ENCODE measurements at places on chromosomes 13 and 19.

GRCh38 chr19:5290336-5291262 is 50.0 kb downstream of the PTPRS start:
- no peak for DNase-seq

DNA sequence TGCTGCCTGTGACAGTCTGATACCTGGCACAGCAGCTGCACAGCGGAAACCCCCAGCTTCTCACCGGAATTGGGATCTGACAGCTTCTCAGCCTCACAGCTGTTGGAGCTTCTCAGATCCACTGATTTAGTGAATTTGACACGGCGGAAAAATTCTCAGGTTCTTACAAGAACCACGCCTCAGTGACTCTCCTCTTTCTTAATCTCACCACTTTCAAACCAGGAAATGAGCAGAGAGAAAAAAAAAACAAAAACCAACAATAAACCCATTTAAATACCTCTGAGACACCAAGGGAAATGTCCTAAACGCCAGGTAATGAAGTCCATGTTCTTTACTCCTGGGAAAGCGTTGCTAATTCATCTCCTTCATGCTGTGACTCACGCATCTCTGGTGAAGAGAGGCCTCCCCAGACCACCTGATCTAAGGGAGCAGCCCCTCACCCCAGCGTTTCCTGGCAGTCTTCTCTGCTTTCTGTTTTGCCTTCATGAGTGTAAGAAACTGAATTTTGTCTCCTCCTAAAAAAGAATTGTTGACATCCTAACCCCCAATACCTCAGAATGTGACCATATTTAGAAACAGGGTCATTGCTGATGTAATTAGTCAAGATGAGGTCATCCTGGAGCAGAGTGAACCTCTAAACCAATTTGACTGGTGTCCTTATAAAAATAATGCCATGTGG is 15.9 kb upstream of the IZUMO2 start:
- DNase-seq = no peak

GRCh38 chr13:22800526-22801401 is 380.0 kb upstream of the SGCG start:
- no peak for DNase-seq

- no peak for DNase-seq
Measured at GRCh38 chr13:99085808-99086266, 108.0 kb upstream of the DOCK9 start.

DNA sequence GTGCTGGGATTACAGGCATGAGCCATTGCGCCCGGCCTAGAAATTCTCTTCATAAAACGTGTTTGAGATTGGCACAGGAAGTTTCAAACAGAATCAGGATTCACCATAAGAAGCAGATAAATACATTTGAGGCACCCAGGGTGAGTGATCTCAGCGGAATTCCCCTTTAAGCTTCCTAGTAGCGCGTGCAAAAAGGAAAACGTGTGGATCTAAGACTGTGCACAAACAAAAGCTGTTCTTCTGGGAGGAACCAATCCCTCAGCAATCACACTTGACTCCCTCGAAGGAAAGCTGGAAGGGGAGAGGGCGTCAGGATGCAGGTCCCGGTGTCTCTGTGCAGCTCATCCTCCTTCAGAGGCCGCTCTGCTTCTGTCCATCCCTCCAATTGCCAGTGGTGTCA is 15.5 kb downstream of the MCF2L start:
- DNase-seq = no peak

DNA sequence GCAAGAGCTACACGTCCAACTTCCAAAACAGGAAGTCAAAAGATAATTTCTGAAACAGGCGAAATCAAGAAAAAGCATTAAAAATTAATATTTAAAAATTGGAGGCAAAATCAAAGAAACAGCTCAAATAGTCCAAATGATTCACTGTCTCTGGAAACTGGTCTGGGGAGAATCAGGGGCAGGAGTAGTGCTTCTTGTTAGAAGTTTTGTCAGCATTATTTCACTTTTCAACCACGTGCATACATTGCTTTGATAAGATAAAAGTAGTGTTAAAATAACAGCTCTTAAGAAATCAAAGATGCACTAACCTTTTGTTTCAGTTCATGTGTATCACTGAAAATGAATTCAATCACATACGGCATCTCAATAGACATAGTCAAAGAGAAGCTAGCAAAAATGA is 53.8 kb downstream of the PARP4 start:
- no peak for DNase-seq

GRCh38 chr19:42657556-42657955 is 62.8 kb upstream of the CEACAM8 start:
- no peak for DNase-seq

GRCh38 chr13:29583073-29583785 is 12.3 kb downstream of the SLC7A1 start:
- DNase-seq = no peak

GRCh38 chr19:31214997-31215396 is 134.2 kb downstream of the TSHZ3 start:
- DNase-seq = no peak

DNA sequence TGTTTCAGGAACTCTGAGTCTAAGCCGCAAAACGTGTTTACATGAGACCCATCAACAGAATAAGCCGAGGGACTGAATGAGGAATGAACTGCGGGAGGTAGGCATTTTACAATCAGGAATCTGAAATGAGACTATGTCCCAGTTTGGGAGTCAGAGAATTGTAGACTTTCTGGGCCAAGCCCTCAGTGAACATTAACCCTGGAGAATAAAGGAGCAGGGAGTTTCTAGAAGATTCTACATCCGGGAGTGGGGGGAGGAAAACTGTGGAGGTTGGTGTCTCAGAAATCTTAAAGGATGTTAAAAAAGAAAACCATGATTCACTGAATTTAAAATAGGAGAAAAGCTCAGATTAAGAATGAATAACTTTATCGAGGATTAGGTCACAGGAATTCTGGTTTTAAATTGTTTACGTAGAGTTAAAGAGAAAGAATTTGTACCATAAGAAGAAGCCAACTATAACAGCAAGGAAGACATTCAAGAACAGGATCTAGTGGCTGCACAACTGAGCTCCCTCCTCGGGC is 18.5 kb downstream of the RFX2 start:
- no peak for DNase-seq

DNA sequence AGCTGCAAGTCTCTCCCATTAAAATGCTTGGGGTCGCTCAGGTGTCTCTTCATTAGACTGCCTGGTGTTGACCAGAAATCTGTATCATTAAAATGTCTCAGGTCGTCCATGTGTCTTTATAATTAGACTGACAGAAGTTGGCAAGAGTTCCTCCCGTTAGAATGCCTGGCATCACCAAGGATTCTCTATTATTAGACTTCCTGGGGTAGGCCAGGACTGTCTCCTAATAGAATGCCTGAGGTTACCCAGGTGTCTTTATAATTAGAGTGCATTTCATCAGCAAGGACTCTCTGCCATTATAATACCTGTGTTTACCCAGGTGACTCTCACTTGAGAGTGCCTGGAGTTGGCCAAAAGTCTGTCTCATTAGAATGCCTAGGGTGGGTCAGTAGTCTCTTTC is 1537.2 kb downstream of the UQCRFS1 start:
- DNase-seq = no peak

GRCh38 chr19:3375221-3376090 is 9.1 kb downstream of the NFIC start:
- no peak for DNase-seq

DNA sequence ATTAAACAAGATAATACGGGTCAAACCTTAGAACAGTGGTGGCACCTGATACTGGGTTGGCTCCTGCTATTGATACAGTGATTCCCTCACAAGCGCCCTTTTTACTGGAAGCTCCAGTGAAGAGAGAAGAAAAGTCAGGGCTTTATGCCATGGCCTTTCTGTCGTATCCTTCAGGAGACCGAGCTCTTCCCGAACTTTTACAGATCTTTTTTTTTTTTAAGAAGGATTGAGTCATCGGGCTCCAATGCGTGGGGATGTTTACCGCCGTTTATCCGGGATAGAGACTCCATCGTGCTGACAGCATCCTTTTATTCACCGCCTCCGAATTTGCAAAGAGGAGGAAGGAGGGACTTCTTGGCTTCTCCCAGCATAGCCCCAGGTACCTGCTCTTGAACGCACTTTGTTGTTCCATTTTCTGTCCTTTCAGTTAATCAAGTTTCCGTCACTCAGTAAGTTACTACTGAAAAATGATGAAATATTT is 574 bp downstream of the ZNF227 start:
- DNase-seq = peak; percentile 26

DNA sequence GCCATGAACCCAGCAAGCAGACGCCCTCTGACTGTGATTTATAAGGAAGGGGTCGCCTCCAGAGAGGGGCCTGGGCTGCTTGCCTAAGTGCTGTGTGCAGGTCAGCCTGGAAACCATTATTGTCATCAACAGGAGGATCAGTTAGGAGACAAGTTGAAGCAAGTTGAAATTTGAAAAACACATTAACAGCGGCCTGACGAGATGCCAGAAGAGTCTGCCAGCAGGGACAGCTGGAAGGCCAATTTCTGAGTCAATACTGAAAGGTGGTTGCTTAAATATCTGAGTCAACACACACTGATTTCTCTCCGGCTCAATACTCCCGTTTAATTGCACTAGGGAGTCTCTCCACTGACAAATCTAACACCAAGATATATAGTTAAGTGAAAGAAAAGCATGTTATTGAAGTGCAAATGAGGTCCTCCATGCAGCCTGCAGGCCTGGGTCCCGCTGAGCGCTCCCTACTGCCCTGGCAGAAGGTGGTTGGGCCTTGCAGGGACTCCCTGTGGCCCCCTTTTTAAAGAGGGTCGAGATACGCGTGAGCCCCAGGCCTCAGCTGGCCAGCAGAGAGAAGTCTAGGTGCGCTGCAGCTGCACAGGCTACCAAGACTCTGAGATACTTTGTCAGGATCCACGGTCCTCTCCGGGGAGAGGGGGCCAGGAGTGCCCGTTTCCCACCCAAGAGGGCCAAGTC is 91.1 kb downstream of the RNASEH2B start:
- DNase-seq = no peak

DNA sequence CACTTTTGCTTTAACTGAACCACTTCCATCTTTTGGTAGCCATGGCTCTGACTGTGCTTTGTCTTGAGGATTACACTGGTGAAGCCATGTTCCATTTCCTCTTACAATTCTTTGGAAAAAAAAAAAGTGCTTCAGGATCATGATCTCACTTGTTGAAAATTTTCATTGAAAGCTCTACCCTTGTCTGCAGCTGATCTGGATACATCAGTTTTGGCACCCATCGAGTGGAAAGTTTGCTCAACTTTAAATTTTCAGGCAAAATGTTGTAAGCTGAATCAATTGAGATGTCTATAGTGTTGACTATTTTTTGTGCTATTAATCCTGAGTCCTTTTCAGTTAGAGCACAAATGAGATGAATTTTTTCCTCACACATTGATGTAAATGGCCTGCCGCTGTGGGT is 48.3 kb upstream of the RFXAP start:
- no peak for DNase-seq

GRCh38 chr19:14363183-14364097 is 17.8 kb upstream of the ADGRE5 start:
- DNase-seq = peak; percentile 38

- no peak for DNase-seq
Measured at GRCh38 chr19:44668985-44669764, 2.1 kb upstream of the CEACAM19 start.

GRCh38 chr13:113724016-113724758 is 34.8 kb upstream of the TMEM255B start:
- DNase-seq = no peak

DNA sequence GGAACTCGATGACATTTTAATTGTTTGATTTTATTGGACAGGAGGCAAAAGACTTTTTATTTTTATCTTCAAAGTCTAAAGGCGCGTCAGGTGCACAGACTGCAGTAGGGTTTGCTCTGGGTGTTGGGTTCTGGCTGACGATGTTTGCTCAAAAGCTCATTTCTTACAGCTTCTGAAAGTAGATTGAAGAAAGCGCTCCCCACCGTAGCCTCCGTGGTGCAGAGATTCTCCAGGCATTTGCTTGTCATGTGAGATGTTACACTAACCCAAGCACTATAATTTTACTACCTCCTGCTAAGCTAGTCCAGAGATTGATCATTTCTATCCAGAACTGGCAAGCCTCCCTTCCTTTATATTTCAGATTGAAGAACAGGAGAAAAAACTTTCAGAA is 14.5 kb upstream of the ATP11A start:
- no peak for DNase-seq

GRCh38 chr13:97858161-97858560 is 95.3 kb upstream of the IPO5 start:
- no peak for DNase-seq

DNA sequence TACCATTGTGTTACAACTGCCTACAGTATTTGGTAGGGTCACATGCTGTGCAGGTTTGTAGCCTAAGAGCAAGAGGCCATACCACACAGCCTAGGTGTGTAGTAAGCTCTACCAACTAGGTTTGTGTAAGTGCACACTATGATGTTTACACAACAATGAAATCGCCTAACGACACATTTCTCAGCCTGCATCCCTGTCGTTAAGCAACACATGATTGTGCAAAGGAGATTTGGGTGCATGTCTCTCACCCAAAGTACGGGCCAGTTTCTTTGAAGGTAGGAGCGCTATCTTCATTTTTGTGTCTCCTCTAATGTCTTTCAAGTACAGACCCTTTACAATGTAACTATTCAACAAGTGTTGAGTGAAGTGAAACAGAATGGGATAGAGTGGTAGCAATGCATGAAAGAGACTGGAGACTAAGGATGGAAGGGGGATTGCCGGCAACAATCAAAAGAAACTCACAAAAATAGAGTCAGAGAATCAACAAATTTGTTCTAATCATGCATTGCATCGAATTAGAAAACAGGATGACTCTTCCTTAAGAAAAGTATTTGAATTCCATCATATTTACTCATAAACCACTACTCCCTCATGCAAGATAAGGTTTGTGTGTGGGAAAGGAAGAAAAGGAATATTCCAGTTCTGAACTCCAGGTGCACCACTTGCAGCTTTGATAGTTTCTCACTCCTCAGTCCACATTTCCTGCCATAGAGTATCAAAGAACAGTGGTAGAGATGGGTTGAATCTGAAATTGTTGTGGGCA is 60.2 kb upstream of the TNFRSF19 start:
- no peak for DNase-seq

- DNase-seq = no peak
Measured at GRCh38 chr13:73082471-73082870, 23.7 kb downstream of the KLF5 start.

DNA sequence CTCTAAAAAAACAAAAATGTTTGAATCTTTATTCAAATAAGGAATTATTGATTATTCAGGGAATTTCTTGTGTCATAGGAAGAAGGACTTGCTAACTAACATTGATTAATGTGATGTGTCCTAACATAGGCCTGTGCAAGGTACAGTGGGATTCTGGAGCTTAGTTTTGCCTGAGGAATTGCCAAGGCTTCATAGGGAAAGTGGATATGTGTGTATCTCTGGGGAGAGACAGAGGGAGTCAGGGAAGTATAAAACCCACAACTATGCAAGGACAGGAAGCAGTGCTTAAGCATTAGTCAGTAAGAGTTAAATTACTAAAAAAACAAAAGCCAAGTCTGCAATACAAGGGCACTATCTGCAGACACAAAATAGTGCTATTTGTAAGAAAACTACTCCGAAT is 59.6 kb downstream of the WDFY2 start:
- peak; percentile 35 for DNase-seq

- DNase-seq = no peak
Measured at GRCh38 chr19:8643860-8644653, 13.6 kb downstream of the NFILZ start.

GRCh38 chr13:74092711-74093110 is 41.5 kb downstream of the KLF12 start:
- DNase-seq = no peak
